ENCODE measurements at places on chromosomes 3 and 15.

DNA sequence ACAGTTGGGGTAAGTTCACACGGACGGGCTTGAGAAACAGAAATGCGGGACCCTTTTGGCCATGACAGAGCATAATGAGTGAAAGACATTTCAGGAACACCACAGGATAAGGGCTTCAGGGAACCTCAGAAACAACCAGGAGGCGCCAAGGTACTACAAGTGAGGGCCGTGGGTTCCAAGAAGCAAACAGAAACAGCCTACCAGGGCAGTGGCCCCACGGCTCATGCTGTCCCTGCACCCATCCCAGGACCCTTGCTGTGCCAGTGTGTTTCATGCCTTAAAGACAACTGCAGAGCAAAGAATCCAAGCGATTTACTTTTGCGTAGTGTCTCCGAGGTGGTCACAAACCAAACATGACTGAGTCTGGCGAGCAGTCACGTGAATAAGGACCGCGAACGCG, 54.0 kb downstream of the RUBCN start:
- no peak for DNase-seq

DNA sequence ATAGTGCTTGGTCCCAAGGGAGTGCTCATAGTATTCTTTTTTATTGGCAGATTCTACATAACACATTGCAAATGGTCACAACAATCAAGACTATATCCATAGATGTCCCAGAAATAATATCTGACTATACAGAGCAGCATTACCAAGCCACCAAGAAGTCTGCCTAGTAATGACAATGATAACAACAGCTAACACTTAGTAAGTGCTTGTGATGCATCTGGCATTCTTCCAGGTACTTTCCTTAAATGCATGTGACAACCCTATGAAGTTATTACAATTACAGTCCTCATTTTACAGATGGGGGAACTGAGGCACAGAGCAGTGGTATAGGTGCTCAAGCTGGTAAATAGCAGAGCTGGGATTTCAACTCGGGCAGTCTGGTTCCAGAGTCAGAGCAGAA, 49.6 kb upstream of the ICE2 start:
- DNase-seq, result peak; percentile 52

DNA sequence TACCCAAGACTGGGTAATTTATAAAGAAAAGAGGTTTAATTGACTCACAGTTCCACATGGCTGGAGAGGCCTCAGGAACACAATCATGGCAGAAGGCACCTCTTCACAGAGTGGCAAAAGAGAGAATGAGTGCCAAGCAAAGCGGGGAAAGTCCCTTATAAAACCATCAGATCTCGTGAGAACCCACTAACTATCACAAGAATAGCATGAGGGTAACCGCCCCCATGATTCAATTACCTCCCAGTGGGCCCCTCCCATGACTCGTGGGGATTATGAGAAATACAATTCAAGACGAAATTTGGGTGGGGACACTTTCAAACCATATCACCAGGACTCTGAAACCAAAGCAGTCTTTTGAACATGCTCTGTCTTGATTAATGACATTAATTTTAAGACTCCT, 7.0 kb downstream of the RTP3 start:
- peak; percentile 66 for DNase-seq

DNA sequence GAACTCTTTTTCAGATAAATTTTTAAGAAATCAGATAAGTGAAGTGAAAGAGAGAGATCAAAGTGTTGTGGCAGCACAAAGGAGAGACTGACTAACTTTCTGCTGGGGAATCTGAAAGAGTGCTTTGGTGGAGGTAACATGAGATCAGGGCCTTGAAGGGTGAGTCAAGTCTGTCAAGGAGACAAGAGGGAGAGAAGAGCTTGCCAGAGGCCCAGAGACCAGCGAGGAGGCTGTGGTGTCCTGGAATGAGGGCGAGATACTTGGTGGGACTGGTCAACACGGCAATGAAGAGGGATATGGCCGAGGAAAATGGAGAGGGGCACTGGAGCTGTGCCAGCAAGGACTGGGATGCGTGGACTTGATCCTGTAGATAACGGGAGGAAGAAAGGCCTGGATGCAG, 4.6 kb downstream of the TADA3 start:
- no peak for DNase-seq

DNA sequence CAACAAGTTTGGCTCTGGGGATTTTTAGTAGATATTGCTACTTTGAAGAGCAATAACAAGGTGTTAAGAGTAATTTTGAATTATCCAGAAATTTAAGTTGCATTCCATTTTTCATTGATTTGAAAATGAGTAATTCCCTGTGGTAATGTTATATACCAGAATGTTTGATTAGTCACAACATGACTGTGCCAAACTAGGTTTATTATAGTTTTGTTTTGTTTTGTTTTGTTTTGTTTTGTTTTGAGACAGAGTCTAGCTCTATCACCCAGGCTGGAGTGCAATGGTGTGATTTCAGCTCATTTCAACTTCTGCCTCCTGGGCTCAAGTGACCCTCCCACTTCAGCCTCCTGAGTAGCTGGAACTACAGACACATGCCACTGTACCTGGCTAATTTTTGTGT, 40.7 kb downstream of the CNOT10 start:
- DNase-seq, result no peak

- no peak for DNase-seq
These were observed 18.0 kb downstream of the LCMT2 start for GRCh38 chr15:43312378-43312777.

GRCh38 chr15:93283854-93284253, 194.8 kb upstream of the RGMA start:
- no peak for DNase-seq

DNA sequence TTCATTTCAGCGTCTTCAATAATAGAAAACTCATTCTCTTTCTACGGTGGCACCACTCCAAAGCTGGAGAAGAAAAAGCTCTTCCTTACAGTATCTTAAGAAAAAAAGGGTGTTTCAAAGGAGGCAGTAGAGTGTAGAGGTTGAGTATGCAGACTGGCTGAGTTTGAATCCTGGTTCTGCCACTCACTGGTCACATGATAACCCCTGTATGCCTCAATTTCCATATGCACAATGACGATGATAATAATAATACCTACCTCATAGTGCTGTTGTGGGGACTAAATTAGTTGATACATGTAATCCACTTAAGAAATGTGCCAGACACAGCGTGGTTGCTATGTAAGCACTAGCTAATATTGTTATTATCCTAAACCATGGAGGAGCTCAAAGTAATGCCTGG, 4.5 kb downstream of the ANP32A start:
- peak; percentile 22 for DNase-seq

GRCh38 chr15:42688301-42688700, 48.6 kb downstream of the CDAN1 start:
- no peak for DNase-seq

DNA sequence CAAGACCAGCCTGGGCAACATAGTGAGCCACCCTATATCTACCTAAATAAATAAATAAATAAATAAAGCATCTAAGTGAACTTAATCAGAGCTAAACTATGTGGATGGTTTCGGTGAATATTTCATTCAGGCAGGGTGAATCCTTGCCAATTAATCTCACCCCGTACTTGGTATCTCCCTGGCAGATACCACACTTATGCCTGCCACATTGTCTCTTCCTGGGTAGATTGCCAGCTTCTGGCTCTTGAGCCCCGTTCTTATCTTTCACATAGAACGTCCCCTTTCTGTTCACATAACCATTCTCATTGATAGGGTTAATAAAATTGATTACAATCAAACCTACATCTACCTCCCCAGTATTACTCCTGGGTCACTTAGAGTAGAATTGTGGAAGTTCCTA, 7.0 kb downstream of the SNAP23 start:
- DNase-seq, result peak; percentile 34

- DNase-seq, result no peak
These were observed 30.9 kb downstream of the CYP8B1 start for GRCh38 chr3:42844815-42845214.

DNA sequence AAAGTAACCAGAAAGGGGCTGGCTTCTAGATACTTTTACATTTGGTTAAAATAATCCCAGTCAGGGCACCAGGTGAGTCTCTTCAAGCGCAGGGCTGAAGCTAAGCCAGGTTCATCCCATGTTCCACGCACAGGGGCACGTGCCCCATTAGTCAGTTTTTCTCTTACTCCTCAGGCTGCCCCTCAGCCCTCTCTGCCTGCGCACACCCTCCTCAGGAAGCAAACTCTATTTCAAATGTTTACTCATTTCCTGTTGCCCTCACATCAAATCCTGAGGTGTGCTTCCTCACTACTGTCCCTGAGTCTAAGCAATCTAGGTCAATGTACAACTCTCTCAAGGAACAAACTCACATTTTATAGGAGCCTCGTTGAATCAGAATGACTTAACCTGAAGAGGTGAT, 48.5 kb downstream of the THBS1 start:
- no peak for DNase-seq

- no peak for DNase-seq
These were observed 10.0 kb upstream of the TBC1D5 start for GRCh38 chr3:17752436-17752835.

DNA sequence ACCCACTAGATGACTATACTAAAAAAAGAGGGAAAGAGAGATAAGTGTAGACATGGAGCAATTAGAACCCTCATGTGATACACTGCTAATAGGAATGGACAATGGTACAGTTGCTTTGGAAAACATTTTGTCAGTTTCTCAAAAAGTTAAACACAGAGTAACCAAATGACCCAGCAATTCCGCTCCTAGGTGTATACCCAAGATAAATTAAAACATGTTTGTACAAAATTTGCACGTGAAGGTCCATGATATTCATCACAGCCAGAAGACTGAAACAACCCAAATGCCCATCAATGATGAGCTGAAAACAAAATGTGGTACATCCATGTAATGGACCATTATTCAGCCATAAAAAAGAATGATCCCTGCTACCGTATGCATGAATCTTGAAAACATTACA, 11.8 kb downstream of the MESP2 start:
- no peak for DNase-seq

- DNase-seq, result no peak
These were observed 30.6 kb upstream of the LPP start for GRCh38 chr3:188123170-188123905.

DNA sequence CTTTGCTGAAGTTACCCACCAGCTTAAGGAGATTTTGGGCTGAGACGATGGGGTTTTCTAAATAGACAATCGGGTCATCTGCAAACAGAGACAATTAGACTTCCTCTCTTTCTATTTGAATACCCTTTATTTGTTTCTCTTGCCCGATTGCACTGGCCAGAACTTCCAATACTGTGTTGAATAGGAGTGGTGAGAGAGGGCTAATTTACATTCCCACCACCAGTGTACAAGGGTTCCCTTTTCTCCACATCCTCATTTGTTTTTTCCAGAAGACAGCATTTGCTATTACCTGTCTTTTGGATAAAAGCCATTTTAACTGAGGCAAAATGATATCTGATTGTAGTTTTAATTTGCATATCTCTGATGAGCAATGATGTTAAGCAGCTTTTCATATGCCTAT, 329.9 kb upstream of the TPRG1 start:
- DNase-seq, result no peak

DNA sequence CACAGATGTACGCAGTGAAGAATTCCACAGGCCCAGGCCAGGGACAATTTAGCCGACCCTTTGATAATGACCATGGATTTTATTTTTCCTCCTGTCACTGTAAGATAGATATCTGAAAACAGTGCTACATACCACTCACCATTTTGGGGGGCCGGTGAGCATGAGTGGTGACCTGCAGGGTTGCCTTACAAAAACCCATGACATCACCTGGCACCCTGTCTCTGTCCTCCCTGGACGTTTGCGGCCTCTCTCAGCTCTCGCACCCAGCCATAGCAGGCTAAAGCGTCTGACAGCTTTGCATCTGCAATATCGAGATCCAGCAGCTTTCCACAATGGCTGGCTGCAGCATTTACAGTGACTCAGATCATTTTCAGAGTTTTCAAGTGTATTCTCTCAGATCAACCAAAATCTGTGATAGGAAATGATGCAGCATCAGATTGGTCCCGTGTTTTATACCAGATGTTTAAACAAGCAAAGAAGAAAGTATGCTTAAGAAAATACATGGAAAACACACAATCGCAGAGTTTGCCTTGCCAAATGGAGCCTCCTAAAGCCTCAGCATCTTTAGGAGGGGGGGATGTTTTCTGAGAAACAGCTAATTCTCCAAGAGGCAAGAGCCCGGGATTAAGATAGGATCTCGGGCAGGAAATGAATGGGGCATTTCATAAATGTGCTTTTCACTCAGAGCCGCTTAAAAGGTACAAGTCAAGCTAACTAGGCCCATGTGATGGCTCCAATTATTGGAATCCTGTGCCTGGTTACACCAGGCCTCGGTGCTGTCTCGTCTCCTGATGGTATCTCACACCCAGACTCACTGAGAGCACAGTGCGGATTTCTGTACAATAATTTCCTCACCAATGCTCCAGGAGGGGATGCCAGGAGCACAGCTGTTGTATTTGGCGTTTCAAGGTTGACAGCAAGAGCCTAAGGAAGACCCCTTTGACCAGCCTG, 257.3 kb downstream of the XXYLT1 start:
- DNase-seq, result no peak

DNA sequence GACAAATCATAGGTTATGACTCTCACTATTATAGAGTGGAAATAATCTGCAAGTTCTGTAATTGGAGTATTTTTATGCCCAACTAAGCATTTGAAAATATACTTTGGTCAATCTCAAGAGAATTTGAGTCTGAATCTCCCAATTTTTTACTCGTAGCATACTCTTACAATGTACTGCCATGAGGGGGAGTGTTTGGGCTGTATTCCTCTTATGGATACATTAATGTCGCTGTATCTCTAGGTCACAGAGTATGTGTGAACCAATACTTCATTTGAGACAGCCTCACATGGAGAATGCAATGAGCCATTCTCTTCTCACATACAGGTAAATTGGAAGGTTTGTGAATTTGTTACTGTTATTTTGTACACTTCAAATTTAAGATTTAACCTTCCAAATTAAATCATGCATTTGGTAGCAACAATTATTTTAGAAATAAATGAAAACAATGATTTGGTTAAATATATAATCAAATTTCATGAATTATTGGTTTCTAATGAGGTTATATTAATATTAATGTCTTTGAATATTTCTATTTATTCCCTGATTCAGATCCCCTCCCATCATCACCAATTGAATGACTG, 5.5 kb upstream of the CD200 start:
- peak; percentile 28 for DNase-seq

- no peak for DNase-seq
These were observed 165.2 kb downstream of the RORA start for GRCh38 chr15:61063875-61064320.

- DNase-seq, result no peak
These were observed 59.2 kb downstream of the TP53BP1 start for GRCh38 chr15:43433661-43434303.

GRCh38 chr15:87816016-87816415, 440.5 kb downstream of the NTRK3 start:
- DNase-seq, result no peak

- peak; percentile 16 for DNase-seq
These were observed 11.8 kb upstream of the SLC2A2 start for GRCh38 chr3:171038342-171038741.
